Naive B cell (primary cell): ENCODE measurements at places on chromosomes 2 and 18. TPM values are rescaled to one million over a fixed set of nuclear protein-coding genes. Genes with fewer than 3 reads are reported as not detected.

DNA sequence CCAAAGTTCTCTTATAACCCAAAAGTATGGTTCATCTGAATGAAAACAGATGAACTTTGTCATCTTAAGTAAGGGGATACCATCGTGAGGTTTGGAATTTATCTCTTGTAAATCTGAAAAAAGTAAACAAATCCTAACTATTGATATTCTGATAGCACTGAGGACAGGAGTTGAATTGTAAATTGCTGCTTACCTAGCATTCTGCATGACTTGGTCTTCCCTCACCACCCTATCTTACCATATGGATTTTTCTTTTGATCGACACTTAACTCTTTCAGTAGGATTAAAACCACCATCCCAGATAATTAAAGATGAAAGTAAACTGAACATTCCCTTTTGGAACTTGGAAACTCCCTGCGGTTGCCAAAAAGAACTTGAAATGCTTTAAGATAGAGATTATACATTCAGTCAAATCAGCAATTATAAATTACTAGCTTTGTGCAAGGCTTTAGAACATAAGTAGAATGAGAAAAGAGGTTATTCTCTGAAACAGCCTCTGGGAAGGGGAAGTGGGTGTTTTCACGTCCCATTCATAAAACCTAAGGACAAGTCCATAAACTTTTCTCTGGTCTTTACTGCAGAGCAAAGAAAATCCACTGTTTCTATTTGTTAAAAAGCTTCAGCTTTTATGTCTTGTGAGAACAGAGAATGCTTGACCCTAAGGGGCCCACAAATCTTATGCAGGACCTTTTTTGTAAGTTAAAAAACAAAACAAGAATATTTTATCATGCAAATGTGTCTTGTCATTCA lies 49.7 kb upstream of the ZNF397 start:
- no peak overlapping the region for H3K4me3 ChIP-seq
- DNase-seq, result no peak
- H3K27ac ChIP-seq, result no peak overlapping the region
- H3K4me1 ChIP-seq, result no peaks in the 10 kb centered on the region

- H3K27me3 ChIP-seq, result no peaks in the 10 kb centered on the region
- DNase-seq, result no peak
- no peaks in the 10 kb centered on the region for H3K4me1 ChIP-seq
- no peak overlapping the region for H3K4me3 ChIP-seq
- H3K27ac ChIP-seq, result no peak overlapping the region
- H3K36me3 ChIP-seq, result no peaks in the 10 kb centered on the region
Measured at GRCh38 chr18:4193086-4193485, 262.0 kb downstream of the DLGAP1 start.

DNA sequence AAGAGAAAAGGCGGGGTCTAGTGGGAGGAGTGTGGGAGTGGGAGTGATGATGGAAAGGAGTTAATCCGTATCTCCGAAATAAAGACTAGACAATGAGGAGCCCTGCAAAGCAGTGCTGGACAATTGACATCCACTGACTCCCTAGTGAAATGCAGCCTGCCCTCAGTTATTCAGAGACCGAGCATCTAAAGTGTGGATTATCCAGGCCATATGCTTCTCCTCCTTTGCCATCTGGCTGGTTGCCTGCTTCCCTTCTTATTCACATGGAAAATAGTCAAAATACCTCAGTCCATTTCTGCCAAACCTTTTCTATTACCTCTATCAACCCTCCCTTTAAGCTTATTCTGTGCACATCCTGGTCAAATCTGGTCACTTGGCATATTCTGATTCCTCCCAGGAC lies 288.8 kb upstream of the SIX3 start:
- no peak for DNase-seq
- H3K4me1 ChIP-seq, result no peaks in the 10 kb centered on the region
- H3K4me3 ChIP-seq, result no peak overlapping the region
- H3K36me3 ChIP-seq, result no peaks in the 10 kb centered on the region

Gene HOXD4
- polyA plus RNA-seq, result not detected

Gene RESP18
- polyA plus RNA-seq, result not detected

DNA sequence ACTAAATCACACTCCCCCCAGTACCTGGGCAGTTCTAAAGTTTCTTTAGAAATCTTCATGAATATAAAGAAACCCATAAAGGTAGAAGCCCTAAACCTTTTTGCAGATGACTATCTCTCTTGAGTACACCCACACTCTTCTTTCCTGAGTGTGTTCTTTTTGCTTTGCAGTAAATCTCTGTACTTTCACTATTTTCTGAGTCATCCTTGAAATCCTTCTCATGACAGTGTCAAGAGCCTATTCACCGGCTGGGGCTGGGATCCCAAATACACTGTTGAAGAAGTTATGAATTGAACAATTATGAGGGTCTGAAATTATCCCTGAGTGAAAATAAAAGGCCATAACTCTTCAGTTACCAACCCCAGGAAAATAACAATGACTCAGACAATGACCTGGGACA lies 133.9 kb upstream of the CCDC195 start:
- no peak overlapping the region for H3K4me3 ChIP-seq
- H3K4me1 ChIP-seq, result no peaks in the 10 kb centered on the region
- no peaks in the 10 kb centered on the region for H3K27me3 ChIP-seq
- DNase-seq, result no peak

Gene SNED1
- 1.2 TPM for polyA plus RNA-seq

Gene CRYGC
- not detected for polyA plus RNA-seq

DNA sequence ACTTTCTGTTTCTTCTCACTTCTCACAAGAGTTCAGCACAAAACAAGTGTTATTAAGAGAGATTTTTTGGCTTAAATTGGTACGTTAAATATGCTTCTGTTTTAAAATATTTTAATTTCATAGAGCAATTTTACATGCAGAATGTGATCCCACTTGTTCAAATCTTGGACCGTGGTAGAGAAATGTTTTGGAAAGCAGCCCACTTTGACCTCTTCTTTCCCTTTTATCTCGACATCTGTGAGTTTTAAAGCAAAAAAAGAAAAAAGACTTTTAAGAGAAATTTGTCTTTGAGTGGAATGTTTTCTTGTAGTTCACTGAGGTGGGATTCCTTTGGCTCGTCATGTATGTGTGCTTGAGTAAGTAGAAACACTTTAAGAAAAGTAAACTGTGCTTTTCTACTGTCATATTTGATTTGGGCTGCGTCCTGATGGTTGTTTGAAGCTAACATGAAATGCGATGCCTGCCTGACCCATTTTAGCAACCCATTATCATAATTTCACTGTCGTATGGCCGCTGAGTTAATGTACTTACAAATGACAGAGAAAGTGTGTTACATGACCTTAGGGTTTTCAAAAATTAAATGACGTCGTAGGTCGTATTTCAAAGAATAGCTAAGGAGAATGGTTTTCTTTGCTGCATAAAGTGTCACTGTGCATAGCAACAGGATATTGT lies 54.5 kb downstream of the TSHZ1 start:
- no peaks in the 10 kb centered on the region for H3K36me3 ChIP-seq
- no peak for DNase-seq
- peaks cover 30% of the 10 kb centered on the region for H3K4me1 ChIP-seq

DNA sequence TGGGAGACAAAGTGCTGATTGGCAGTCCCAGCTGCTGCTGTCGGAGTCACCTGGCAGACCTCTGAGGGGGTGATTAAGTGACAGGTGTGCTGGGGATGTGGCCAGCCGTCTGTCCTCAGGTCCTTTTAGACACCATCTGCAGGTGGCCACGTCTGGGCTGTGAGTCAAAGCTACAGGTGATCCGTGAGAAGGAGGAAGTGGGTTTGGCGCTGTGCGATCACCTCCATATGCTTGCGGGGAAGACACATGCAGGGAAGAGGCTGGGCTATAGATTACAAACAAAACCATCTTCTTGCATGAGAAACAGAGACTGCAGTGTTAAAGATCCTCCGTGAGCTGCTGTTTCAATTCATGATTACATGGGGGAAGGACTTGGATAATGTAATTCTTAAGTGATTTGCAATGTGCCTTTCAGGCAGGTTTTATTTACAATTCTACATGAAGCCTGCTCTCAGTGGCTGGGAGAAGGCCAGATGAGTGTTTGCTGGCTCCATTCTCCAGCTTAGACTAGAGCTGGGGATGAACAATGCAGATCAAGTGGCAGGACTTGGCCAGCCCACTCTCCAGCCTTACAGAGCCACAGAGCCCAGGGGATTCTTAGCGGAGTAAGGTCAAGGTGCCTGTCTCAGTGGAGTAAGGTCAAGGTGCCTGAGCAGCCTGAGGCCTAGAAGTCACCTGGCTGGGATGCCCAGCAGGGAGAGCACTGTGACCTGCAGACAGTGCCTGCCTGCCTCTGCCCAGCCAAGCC lies 87.8 kb downstream of the LYPD1 start:
- DNase-seq, result no peak
- H3K36me3 ChIP-seq, result no peaks in the 10 kb centered on the region
- H3K27me3 ChIP-seq, result no peaks in the 10 kb centered on the region
- H3K4me3 ChIP-seq, result no peak overlapping the region
- H3K4me1 ChIP-seq, result no peaks in the 10 kb centered on the region
- H3K27ac ChIP-seq, result no peak overlapping the region

Gene GATA6
- polyA plus RNA-seq, result not detected

DNA sequence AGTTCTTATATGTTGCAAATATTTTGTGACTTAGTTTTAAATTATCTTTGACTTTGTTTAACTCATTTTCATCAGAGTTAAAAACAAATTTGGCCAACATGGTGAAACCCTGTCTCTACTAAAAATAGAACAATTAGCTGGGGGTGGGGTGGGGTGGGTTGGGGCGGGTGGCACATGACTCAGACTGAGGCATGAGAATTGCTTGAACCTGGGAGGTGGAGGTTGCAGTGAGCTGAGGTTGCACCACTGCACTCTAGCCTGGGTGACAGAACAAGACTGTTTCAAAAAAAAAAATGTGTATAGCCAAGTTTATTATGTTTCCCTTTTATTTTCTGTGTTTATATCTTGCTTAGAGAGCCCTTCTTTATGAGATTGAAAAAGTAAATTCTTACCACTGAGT lies 14.2 kb upstream of the LIPG start:
- H3K36me3 ChIP-seq, result no peaks in the 10 kb centered on the region
- H3K27ac ChIP-seq, result no peak overlapping the region
- H3K27me3 ChIP-seq, result peaks cover 19% of the 10 kb centered on the region
- no peak overlapping the region for H3K4me3 ChIP-seq
- DNase-seq, result no peak

Gene SEPTIN10
- not detected for polyA plus RNA-seq

- H3K36me3 ChIP-seq, result peaks cover 14% of the 10 kb centered on the region
- H3K4me3 ChIP-seq, result no peak overlapping the region
- DNase-seq, result no peak
- no peak overlapping the region for H3K27ac ChIP-seq
- H3K4me1 ChIP-seq, result peaks cover 7% of the 10 kb centered on the region
Measured at GRCh38 chr2:207260021-207260420, 94.3 kb upstream of the KLF7 start.

DNA sequence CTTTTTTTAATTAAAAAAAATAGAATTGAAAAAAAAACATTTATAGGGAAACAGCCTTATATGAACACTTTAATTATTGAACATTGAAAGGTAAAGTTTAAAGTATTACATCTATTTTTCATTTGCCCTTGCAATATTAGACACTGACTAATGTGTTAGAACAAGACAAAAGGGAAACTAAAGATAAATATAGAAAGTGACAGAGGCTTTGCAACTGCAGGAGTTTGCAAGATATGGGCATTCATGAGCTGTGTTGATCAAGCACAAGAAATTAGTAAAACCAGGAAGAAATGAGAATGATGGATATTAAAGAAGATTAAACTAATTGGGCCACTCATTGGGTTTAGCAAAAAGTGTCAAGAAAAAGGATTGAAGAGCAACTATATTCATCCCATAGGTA lies 1097.7 kb upstream of the CELF4 start:
- H3K27me3 ChIP-seq, result no peaks in the 10 kb centered on the region
- H3K4me1 ChIP-seq, result peaks cover 7% of the 10 kb centered on the region
- no peaks in the 10 kb centered on the region for H3K36me3 ChIP-seq
- no peak overlapping the region for H3K27ac ChIP-seq
- no peak overlapping the region for H3K4me3 ChIP-seq

Gene RBM44
- polyA plus RNA-seq, result not detected

DNA sequence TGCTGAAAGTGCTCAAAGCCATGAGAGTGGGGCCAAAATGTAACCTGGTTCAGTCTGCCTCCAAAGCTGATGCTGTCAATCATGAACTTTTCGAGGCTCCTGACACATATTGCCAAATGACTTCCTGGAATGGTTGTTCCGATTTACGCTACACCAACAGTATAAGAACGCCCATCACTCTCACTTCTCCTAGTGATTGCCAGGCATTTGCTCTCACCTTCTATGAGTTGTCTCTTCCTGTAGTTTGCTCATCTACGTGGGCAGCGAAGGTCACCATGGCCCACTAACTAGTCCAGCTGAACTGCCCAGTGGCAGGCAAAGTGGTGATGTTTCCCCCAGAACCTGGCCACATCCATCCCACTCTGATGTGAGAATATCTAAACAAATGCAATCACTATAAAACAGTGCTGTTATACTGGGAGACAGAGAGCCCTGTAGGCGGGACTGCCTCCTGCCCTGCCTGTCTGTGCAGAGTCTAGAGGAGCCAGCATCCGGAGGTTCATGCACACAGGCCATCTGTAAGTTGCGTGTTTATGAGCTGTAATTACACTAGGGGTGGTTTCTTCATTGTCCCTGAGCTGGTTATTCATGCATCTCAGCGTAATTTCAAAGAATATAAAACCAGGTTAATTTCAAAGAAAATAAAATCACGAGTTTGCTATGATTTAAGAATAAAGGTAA lies 8.8 kb upstream of the CABLES1 start:
- no peak overlapping the region for H3K27ac ChIP-seq
- H3K4me3 ChIP-seq, result no peak overlapping the region
- no peaks in the 10 kb centered on the region for H3K36me3 ChIP-seq
- DNase-seq, result no peak

Gene GLS
- 40.8 TPM for polyA plus RNA-seq

Gene GRP
- polyA plus RNA-seq, result not detected

DNA sequence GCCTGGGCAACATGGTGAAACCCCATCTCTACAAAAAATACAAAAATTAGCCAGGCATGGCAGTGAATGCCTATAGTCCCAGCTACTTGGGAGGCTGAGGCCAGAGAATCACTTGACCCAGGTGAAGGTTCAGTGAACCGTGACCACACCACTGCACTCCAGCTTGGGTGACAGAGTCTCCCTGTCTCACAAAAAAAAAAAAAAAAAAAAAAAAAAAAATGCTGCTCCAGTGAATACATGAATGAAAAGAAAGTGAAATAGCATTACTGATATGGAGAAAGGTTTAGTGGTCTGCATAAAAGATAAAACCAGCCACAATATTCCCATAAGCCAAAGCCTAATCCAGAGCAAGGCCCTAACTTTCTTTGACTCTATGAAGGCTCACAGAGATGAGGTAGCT lies 44.5 kb downstream of the METTL8 start:
- peaks cover 44% of the 10 kb centered on the region for H3K4me1 ChIP-seq
- H3K4me3 ChIP-seq, result no peak overlapping the region
- no peaks in the 10 kb centered on the region for H3K27me3 ChIP-seq
- H3K27ac ChIP-seq, result no peak overlapping the region

DNA sequence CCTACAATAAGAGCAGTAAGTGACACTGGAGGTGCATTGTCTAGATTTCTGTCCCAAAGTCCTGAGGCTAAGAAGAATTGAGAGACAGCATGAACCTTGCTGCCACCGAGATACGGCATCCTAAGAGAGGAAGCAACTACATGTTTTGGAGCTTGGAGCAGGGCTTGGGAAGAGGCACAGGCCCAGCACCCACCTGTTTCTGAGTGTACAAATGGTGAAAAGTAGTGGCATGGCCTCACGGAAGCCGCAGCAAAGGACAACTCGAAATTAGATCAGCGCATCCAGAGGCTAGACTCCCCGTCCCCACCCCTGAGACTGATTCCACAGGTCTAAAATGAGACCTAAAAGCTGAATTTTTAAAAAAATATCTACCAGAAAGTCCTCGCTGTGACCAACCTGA lies 127.5 kb downstream of the PTGR3 start:
- H3K27ac ChIP-seq, result no peak overlapping the region
- peaks cover 31% of the 10 kb centered on the region for H3K36me3 ChIP-seq
- H3K4me3 ChIP-seq, result no peak overlapping the region
- H3K27me3 ChIP-seq, result peaks cover 20% of the 10 kb centered on the region

- peaks cover 6% of the 10 kb centered on the region for H3K36me3 ChIP-seq
- no peaks in the 10 kb centered on the region for H3K27me3 ChIP-seq
- no peak for DNase-seq
- peak overlapping the region; percentile 98 for H3K27ac ChIP-seq
Measured at GRCh38 chr2:201261906-201262305, 1.6 kb downstream of the CASP8 start.
